ENCODE measurements at places on chromosomes 3 and 15.

DNA sequence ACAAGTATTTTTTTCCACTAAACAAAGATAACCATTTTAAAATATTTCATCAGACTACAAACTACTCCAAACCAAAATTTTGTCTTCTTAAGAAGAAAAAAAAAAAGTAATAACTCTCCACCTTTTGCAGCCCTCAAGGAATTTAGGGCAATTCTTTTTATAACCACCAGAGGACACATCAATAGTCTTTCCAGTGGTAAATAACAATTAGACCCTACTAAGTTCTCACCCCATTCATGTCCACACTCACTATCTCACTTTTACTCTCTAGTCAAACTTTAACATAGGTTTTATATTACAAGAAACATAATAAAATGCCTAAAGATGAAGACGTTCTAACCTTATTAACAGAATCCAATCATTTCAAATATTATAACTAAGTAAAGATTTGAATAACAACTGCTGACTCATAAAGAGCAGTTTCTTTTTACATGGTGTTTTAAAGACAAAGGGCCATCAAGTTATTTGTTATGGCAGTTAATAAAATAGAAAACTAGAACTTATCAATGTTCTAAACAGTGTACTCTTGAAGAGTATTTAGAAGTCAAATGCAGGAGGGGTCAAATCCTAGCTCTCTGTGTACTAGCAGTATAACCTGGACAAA, 33.0 kb downstream of the CCDC39 start:
- DNase-seq: no peak

DNA sequence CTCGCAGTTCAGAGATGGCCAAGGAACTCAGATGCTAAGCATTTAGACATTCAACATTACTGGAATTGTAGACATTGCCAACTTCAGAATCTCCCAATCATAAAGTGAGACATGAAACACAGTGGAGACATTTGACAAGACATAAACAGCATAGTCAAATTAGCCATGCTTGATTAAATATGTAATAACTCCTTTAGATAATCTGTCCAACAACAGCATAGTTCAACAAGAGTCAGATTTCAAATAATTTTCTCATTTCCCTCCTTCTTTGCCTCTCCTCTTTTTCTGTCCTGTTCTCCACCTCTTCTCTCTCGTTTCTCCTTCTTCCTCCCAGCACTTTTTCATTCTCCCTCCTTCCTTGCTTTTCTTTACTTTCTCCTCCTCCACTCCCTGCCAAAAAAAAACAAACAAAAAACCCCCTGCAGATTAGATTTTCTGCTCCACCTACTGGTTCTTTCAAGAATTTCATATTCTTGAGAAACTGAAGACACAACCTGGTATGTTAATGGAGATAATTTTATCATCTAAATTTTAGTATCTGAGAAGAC, 20.2 kb downstream of the CPOX start:
- DNase-seq: no peak

GRCh38 chr3:142095841-142096240, 53.5 kb downstream of the TFDP2 start:
- DNase-seq: no peak

DNA sequence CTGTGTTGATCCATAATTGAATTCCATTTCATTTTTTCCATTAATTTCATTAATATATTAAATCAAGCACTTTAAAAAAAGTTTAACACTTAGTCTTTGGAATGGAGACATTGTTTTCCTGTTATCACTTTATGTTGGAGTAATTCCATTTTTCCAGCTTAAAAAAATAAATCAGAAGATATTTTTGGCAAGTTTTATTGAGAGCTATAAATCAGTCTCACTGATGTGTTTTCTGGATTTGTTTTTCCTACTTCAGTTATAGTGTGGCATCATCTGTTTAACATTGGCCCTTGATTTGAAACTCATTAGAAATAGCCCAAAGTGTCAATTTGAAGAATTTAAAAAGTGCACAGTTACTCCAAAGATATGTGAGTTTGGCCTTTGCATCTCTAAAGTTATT, 53.1 kb downstream of the MAP2K5 start:
- no peak for DNase-seq

GRCh38 chr3:162892921-162893793, 1396.5 kb downstream of the OTOL1 start:
- DNase-seq: no peak

GRCh38 chr15:68989541-68990230, 24.8 kb upstream of the NOX5 start:
- DNase-seq: no peak

DNA sequence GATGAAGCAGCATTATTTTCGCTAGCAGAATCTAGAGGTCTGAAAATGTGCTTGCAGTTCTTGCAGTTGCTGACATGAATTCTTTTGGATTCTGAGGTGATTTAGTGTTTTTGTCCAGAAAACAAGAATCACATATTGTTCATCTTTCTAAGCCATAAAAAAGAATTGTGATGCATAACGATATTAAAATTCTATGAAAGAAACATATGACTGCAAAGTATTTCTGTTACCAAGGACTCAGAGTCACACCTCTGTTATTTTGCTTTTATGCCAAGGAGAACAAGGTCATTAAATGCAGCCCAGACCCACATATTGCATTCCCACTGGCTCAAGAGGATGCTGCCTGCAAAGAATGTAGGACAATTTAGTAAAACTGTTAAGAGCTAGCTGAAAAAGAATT, 299.8 kb upstream of the GPR149 start:
- DNase-seq: no peak

- DNase-seq: no peak
These were observed 48.4 kb downstream of the GBE1 start for GRCh38 chr3:81713031-81713430.

- no peak for DNase-seq
These were observed 692.3 kb downstream of the ZPLD1 start for GRCh38 chr3:103127098-103127630.

DNA sequence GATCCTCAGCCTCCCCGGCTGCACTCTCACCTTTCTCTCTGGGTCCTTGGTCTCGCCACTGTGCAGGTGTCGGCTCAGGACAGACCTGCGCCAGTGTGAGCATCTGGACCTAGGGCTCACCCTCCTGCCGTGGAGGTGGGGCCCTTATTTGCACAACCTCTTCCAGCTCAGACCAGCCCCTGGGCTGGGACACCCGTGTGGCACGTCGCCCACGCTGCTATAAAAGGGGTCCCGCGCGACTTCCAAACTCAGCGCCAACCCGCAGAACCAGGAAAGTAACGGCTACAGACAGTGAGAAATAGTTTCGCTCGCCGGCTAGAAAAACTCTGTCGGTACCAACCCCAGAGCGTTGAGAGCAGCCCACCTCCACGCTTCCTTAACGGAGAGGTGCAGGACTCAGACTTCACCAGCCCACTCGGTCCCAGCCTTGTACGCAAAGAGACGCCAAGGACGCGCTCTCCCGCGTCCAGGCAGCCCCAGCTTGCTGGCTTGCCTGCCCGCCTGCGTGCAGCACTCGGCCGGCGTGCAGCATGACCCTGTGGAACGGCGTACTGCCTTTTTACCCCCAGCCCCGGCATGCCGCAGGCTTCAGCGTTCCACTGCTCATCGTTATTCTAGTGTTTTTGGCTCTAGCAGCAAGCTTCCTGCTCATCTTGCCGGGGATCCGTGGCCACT, at the start of the genes DUOX2 and DUOXA2:
Gene DUOX2 (minus strand): TSS at position 97 of the 675 bp plus-strand sequence. CDS start 761 bp downstream, outside the sequence.
Gene DUOXA2 (plus strand): TSS at position 251 of the 675 bp plus-strand sequence. CDS start 280 bp downstream, at position 531.
- DNase-seq: no peak

All from stimulated activated CD4-positive, alpha-beta T cell treated with anti-CD3 and anti-CD28 coated beads, Interleukin-15, amount 100 ng/mL, for 1 hour (primary cell).